ENCODE measurements at places on chromosomes 6 and 20. TPM values are rescaled to one million over a fixed set of nuclear protein-coding genes. Genes with fewer than 3 reads are reported as not detected.

DNA sequence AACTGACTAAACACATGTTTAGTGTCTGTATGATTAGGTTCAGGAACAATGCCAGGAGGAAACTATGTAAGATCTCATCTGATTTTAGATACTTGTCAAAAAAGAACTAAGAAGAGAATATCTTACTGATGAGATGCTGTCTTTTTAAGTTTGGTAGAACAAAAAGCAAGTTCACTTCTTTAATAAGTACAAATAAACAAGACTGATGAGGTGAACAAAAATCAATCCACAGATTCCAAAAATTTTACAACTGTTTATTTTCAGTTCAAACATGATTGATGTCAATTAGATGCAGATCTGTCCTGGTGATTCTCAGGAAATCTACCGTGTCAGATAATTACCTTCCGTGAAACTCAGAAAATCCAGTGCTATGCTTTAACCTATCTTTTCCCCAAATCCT lies 24.9 kb downstream of the EPHA7 start:
- H3K36me3 ChIP-seq = no peaks in the 10 kb centered on the region
- no peaks in the 10 kb centered on the region for H3K27me3 ChIP-seq
- no peak overlapping the region for H3K27ac ChIP-seq
- H3K4me3 ChIP-seq = no peak overlapping the region

DNA sequence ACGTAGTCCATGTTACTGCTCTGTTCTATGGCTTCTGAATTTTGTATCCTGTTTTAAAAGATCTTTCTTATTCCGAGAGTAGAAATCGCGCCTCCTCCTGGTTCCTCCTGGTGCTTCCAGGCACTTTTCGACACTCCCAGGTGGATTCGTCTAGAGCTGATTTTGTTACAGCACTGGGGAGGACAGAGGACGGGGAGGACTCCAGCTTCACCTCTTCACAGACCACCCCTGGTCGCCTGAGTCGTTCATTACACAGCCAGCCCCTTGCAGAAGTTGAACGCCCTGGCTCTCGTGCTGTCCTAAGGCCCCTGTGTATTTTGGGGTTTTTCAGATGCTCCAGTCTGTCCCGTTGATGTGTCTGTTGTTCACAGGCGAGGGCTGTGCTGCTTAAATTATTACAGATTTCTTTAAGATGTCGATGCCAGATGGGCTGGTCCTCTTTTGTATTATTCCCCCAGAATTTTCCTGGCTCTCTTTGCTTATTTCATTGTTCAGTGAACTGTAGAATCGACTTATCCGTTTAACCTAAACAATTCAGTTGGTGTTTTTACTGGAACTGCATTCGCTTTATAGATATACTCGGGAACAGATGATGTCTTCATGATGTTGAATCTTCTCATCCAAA lies 30.5 kb downstream of the COL20A1 start:
- peaks cover 6% of the 10 kb centered on the region for H3K4me1 ChIP-seq
- no peak overlapping the region for H3K4me3 ChIP-seq
- no peak for DNase-seq

- H3K4me3 ChIP-seq = no peak overlapping the region
- H3K36me3 ChIP-seq = no peaks in the 10 kb centered on the region
- no peaks in the 10 kb centered on the region for H3K27me3 ChIP-seq
- no peak for DNase-seq
- H3K4me1 ChIP-seq = no peaks in the 10 kb centered on the region
These were observed 90.1 kb downstream of the ZNF217 start for GRCh38 chr20:53503517-53503919.

DNA sequence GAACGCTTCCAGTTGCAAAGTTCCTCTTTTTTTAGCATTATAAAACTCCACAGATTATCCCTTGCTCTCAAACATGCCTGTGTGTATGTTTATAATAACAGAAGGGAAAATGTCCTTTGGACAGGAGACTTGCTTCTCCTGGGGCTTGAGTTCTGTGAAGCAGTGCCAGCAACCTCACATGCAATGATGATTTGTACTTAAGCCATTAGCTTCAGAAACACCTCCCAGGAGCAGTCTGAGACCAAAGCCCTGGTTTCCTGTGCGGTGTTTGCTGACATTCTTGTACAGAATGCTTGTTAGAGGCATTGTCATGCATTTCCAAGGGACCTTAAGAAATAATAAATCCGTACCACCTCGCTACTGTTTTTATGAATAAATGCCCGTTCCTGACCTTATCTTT lies 752.8 kb downstream of the CBLN4 start:
- H3K4me1 ChIP-seq = no peaks in the 10 kb centered on the region
- H3K27me3 ChIP-seq = no peaks in the 10 kb centered on the region
- no peak overlapping the region for H3K27ac ChIP-seq
- no peak for DNase-seq
- no peaks in the 10 kb centered on the region for H3K36me3 ChIP-seq

DNA sequence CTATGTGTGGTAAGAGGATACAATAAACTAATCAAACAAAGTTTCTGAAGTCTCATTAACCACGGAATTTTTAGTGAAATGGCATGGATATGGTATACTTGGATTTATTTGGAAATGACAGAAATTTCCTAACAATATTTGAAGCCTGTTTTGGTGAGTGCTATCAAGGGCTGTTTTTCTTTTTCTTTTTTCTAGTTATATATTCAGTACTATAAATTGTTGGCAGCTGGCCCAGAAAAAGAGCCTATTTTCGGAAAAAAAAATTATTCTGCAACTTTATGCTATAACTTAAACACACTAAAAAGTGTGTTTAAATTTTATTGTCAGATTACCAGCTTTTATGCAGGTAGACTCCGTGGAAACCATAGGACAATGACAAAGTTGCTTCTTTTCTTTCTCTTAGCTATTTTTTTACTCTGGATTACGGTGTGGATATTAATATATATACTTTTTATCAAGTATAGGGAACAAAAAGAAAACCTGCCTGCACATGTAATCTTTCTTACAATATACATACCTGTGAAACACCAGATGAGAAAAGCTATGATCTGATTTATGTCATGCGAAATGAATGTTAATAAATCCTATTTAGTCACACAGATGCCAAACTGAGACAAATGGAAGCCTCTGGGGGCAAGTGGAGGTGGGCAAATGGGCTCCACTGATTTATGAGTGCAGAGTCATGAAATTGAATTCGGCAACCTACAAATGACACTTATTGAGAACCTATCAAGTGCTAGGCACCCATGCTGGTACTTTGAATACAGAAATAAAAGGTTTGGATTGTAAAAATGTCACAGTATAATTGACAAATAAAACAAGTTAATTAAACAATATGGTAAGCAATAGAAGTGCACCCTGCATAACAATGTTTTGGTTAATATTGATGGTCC lies 919.5 kb upstream of the FLRT3 start:
- no peaks in the 10 kb centered on the region for H3K4me1 ChIP-seq
- no peak overlapping the region for H3K4me3 ChIP-seq
- no peak for DNase-seq
- no peak overlapping the region for H3K27ac ChIP-seq
- H3K36me3 ChIP-seq = no peaks in the 10 kb centered on the region

DNA sequence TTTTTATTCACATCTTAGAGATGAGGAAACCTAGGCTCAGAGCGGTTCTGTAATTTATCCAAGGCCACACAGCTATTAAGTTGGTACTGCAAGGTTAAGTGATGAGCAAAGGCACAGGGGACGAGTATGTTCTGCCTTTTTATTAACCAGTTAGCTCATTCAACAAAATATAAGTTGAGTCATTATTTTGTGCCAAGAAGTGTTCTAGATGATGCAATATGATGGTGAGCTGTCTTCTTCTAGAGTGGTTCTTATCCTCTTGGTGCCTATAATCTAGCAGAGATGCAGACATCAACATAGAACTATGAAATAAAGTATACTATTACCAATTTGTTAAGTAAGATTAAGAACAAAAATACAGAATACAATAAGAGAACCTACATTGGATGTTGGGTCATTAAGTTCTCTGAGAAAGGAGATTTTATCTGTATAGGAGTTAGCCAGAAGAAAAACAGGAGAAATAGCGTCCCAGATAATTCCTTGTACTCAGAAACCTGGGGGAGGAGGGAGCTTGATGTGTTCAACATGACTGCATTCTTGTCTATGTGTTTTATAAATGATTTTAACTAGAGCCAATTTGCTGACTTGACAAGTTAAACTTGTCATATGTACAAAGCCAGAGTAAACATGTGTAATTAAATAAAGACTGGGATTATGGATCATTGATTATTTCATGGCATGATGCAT lies 122.3 kb downstream of the TBXT start:
- H3K36me3 ChIP-seq = peaks cover 4% of the 10 kb centered on the region
- peaks cover 19% of the 10 kb centered on the region for H3K4me1 ChIP-seq
- no peak overlapping the region for H3K4me3 ChIP-seq
- H3K27me3 ChIP-seq = no peaks in the 10 kb centered on the region
- no peak overlapping the region for H3K27ac ChIP-seq
- DNase-seq = no peak

DNA sequence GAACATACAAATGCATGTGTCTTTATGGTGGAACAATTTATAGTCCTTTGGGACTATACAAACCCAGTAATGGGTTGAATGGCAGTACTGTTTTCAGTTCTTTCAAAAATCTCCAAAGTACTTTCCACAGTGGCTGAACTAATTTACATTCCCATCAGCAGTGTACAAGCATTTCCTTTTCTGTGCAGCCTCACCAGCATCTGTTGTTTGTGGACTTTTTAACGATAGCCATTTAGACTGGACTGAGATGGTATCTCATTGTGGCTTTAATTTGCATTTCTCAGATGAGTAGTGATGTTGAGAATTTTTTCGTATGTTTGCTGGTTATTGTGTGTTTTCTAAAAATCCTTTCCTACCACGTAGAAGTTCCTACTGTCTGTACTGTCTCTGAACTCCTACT lies 327.2 kb upstream of the ZFP64 start:
- no peaks in the 10 kb centered on the region for H3K36me3 ChIP-seq
- no peaks in the 10 kb centered on the region for H3K27me3 ChIP-seq
- H3K27ac ChIP-seq = no peak overlapping the region
- H3K4me1 ChIP-seq = peaks cover 5% of the 10 kb centered on the region
- H3K4me3 ChIP-seq = no peak overlapping the region

DNA sequence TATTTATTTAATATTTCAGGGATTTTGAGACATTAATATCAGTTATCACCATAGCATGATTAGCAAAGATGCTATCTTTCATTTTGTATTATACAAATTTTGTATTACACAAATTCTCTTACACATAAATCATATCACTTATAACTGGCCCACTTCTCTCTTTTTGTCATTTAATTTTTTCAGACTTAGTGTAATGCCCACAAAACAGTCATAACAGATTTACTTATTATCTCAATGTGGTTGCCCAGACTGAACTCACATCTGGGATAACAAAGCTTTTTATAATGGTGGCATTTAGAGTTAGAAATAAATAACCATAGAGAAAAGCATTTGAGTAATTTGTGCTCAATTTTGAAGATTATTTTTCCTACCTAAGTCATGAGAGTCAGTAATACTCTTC lies 148.3 kb downstream of the TFAP2B start:
- no peaks in the 10 kb centered on the region for H3K4me1 ChIP-seq
- no peak for DNase-seq
- no peak overlapping the region for H3K27ac ChIP-seq
- no peaks in the 10 kb centered on the region for H3K36me3 ChIP-seq
- H3K27me3 ChIP-seq = no peaks in the 10 kb centered on the region

Gene MUC22
- total RNA-seq = not detected

Gene CRISP3
- total RNA-seq = not detected

Gene PPP1R14C
- total RNA-seq = not detected

Measured in HFFc6 (cell line).